Stimulated activated naive CD8-positive, alpha-beta T cell treated with anti-CD3 and anti-CD28 coated beads, Interleukin-15, Interleukin-2, amounts not matched to agents 100 U/mL and 50 U/mL, for 24 hours (primary cell): ENCODE measurements at places on chromosomes 3 and 15.

DNA sequence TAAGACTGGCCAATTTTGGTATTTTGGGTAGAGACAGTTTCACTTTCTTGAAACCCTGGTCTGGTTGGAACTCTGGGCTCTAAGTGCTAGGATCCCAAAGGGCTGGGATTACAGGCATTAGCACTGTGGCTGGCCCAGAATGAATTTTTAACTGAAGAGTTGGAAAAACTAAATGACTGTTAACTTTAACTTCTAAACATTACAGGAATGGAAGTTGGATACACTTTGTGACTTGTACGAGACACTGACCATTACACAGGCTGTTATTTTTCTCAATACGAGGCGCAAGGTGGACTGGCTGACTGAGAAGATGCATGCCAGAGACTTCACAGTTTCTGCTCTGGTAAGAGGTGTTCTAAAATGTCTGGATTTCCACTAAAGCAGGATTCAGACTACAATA lies 3.5 kb downstream of the EIF4A2 start:
- no peak for DNase-seq

DNA sequence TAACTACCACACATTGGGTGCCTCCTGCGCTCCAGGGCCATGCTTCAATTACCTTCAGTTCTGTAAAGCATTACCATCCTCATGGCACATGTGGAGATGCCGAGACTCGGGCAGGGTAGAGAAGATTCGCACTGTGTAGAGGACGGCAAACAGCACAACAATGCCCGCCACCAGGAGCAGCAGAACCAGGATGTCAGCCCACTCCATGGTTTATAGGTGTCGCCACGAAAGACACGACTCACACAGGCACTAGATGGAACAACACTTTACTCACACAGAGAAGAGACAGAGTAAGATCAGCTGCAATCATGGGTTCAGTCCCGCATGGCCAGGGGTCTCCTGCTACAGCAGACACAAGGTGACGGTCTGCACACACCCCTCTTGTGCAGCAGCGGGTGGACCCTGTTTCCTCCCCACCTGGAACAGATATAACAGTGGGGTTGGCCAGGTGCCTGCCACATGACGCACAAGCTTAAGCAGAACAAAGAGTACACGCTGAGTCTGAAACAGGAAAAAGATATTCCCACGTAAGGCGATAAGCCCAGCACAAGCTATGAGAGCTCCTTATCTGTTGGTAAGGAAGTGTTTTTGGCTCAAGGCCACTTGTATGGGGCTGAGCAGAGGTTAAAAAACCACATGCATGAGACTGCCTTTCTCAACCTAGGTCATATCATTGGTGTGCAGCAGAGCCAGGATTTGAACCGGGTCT lies 2.5 kb upstream of the TBC1D21 start:
- DNase-seq, result no peak

GRCh38 chr15:31500766-31501449 lies 174.3 kb downstream of the KLF13 start:
- DNase-seq, result no peak

GRCh38 chr15:95018888-95019545 lies 787.7 kb downstream of the MCTP2 start:
- no peak for DNase-seq

GRCh38 chr3:128416578-128417211 lies 50.0 kb downstream of the DNAJB8 start:
- DNase-seq, result no peak

DNA sequence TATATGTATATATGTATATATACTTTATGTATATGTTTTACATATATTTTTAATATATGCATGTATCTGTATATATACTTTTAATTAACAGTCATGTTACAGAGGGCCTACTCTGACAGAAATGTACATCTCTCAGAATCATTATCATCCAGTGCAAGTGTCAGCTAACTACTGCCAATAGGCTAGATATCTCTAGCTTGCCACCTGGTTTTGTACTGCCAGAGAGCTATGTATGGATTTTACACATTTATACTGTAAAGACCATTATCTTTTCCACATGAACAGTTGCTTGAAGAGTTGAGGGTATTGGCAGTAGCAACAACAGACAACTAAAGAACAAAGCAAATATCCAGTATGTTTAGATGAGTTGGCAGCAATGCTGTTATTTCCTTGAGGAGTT lies 99.7 kb upstream of the VGLL3 start:
- DNase-seq, result no peak

DNA sequence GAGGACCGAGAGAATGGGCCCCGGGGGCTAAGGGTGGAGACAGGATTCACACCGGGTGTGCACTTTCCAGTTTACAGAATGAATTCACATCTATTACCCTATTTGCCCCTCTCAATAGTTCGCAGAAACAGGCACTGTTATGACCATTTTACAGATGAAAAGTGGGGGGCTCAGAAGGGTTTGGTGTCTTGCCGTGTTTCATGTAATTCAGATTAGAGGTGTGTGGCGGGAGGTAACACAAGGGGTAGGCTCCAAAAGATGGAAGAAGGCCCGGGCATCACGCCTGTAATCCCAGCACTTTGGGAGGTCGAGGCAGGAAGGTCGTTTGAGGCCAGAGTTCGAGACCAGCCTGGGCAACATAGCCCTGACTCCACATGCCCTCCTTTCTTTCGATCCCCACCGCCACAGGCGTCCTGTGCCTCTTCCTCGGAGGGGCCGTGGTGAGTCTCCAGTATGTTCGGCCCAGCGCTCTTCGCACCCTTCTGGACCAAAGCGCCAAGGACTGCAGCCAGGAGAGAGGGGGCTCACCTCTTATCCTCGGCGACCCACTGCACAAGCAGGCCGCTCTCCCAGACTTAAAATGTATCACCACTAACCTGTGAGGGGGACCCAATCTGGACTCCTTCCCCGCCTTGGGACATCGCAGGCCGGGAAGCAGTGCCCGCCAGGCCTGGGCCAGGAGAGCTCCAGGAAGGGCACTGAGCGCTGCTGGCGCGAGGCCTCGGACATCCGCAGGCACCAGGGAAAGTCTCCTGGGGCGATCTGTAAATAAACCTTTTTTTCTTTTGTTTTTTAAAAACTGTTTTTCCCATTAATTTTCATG lies 3.4 kb downstream of the DUOXA2 start:
- no peak for DNase-seq

DNA sequence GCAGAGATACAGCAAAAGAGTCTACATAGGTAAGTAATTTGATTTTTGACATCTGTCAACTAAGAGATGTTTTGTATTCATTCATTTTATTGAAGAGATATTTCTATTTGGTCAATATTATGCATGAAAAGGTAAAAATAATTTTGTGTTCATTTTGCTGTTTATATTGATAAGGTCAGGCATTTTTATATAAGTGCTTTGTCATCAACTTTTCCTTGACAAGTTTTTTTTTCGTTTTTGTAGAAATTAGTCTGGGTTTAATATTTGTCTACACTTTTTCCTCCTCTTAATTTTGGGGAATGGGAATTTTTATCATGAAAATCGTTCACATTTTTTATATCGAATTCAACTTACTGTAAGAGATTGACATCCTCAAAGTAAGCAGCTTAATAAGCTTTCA lies 67.7 kb downstream of the STT3B start:
- no peak for DNase-seq

DNA sequence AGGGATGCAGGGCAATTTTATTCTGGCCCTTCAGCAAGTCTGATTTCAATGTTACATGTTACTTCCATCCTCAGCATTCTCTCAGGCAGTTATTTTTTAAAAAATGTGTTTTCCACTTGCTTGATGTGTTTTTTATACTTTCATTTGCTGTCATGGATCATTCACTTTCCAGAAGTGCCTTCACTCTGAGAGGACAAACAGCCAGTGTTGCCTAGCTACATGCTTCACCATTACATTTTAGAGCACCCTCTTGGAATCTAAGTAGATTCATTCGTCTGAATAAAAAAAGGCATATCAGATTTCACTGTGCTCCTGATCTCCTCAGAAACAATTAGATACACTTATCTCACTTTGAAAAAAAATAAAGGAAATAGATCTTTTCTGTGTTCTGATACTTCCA lies 93.6 kb upstream of the POU1F1 start:
- no peak for DNase-seq

- DNase-seq, result no peak
Observed at GRCh38 chr3:146164506-146164905, 3.5 kb upstream of the PLOD2 start.

- DNase-seq, result no peak
Observed at GRCh38 chr3:31197941-31198340, 303.5 kb upstream of the GADL1 start.

DNA sequence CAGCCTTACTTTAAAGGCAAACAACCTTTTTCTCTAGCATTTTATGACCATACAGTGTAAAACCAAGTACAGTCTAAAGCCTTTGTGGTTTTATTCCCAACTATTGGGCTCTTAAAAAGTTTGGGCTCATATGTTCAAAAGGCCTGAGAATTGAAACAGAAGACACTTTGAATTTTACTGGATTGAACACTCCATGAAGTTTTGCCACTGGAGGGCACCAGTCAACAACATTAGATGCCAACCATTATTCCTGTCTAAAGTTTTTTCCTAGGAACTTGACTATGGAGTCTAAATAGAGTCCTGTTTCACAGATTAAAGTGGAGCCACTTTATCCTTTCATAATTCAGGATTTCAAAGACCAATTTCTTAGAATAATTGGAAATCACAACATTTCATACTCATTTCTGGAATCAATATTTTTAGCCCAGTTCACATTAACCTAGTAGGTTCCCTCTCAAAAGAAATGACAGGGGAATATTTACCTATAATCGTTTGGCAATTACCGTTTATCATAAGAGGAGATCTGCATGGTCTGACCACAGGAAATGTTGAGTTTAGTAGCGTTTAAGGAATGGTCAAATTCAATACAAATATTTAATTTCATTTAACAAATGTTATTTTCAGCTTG lies 244.1 kb upstream of the PDZRN3 start:
- no peak for DNase-seq

- DNase-seq, result no peak
Observed at GRCh38 chr15:98700519-98700918, 52.2 kb downstream of the IGF1R start.

DNA sequence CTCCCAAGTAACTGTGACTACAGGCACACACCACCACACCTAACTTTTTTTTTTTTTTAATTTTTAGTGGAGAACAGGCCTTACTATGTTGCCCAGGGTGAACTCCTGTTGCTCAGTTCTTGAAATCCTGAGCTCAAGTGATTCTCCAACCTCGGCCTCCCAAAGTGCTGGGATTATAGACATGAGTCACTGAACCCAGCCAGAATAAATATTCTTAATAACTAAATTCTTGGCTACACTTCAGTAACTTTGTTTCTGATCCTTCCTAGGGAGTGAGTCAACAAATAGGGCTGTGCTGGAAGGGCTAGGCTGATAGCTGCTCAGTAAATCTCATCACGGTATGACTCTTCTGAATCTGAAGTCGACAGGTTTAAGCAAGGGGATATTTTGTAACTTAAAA lies 56.6 kb downstream of the P3H2 start:
- DNase-seq, result no peak

- DNase-seq, result peak; percentile 87
Observed at GRCh38 chr3:149129326-149130205, at the start of gene HPS3. HPS3 (plus strand) TSS chr3:149129638; CDS start chr3:149129724, 86 bp downstream.

GRCh38 chr3:177795859-177796258 lies 598.6 kb upstream of the TBL1XR1 start:
- DNase-seq, result no peak

GRCh38 chr3:134309987-134310700 lies 59.5 kb upstream of the RYK start:
- DNase-seq, result no peak

- no peak for DNase-seq
Observed at GRCh38 chr3:144431134-144431533, 459.5 kb downstream of the DIPK2A start.

GRCh38 chr3:145118303-145118702 lies 1042.7 kb downstream of the PLOD2 start:
- DNase-seq, result no peak

DNA sequence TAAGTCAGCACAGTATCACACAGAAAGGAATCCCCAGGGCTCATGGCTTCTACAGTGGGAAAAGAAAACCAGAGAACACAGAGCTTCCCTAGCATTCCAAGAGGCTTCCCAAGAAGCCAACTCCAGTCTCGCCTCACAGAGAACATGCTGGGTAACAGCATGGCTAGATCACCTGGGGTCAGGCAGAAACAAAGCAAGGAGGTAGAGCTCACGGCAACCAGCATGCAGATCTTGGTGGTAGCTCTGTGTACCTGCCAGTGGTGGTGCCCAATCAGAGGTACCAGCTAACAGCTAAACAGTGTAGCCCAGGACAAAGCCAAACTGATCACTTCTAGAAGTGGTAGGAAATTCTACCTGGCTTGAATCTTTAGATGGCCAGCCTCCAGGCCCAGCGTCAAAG lies 31.3 kb downstream of the POLQ start:
- DNase-seq, result no peak

GRCh38 chr3:55090746-55091145 lies 162.9 kb upstream of the LRTM1 start:
- no peak for DNase-seq

GRCh38 chr3:130263708-130264107 lies 81.8 kb upstream of the COL6A5 start:
- DNase-seq, result no peak

DNA sequence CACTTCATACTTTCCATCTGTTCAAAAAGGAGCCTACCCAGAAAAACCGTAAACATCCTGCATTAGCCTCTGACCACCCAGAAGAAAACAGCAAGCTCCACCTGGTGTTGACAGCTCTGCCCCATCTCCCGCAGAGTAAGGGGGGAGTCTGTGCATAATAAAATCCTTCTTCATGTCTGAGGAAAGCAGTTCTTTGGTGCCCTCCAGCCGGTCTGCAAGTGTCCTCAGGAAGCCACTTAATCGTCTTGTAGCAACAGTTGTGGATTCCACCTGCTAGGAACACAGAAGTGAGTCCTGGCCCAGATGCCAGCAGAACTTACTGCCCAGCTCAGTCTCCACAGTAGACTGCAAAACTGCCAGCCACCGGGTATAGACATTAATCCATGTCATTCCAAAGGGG lies 22.5 kb downstream of the RIOX2 start:
- DNase-seq, result no peak

DNA sequence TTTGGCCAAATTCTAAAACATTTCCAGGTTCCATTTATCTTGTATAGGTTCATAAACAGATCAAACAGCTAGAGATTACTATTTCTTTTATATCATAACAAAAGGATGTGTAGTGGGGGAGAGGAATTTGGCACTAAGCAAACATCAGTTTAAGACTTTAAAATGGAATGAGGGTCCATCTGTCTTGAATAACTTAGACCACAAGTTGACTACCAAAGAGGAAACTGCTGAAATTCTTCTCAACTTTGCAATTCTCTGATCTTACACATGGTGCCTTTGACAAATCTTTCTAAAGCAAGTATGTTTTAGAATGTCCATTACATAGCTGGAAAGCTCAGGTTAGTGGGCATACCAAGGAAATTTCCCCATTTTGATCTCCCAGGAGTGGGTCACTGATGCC lies 140.5 kb upstream of the ADAMTS9 start:
- DNase-seq, result no peak

GRCh38 chr3:65091565-65091964 lies 403.8 kb upstream of the ADAMTS9 start:
- DNase-seq, result no peak

DNA sequence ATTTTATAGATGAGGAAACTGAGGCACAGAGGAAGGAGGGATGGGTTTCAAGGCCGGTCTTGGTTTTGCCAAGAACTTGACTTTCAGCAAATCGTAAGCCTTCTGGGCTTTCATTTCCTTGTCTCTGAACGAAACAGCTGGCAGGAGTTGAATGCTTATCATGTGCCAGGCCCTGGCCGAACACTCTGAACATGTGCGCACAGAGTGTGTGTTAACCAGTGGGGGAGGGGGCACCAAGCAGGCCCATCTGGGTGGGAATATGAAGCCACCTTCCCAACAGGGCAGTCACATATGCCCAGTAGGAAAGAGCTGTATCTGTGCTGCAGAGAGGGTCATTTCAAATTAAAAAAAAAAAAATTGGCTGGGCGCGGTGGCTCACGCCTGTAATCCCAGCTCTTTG lies 29.3 kb downstream of the ZNF710 start:
- DNase-seq, result no peak

GRCh38 chr3:55756976-55757375 lies 269.9 kb upstream of the WNT5A start:
- DNase-seq, result no peak
